ENCODE measurements at places on chromosomes 5 and 9. TPM values are rescaled to one million over a fixed set of nuclear protein-coding genes. Genes with fewer than 3 reads are reported as not detected.

The PCDHA6 gene
- total RNA-seq, result not detected

- H3K4me3 ChIP-seq, result no peak overlapping the region
- no peak for DNase-seq
- H3K27me3 ChIP-seq, result no peaks in the 10 kb centered on the region
- H3K36me3 ChIP-seq, result no peaks in the 10 kb centered on the region
- H3K27ac ChIP-seq, result no peak overlapping the region
- H3K4me1 ChIP-seq, result no peaks in the 10 kb centered on the region
These were observed 761.3 kb upstream of the DMAC1 start for GRCh38 chr9:8560560-8561525.

- no peaks in the 10 kb centered on the region for H3K36me3 ChIP-seq
- no peak overlapping the region for H3K27ac ChIP-seq
- no peak overlapping the region for H3K4me3 ChIP-seq
- no peak for DNase-seq
- H3K4me1 ChIP-seq, result peaks cover 15% of the 10 kb centered on the region
These were observed 219.0 kb downstream of the ZNF608 start for GRCh38 chr5:124527220-124527991.

The SIGMAR1 gene
- 78.2 TPM for total RNA-seq

DNA sequence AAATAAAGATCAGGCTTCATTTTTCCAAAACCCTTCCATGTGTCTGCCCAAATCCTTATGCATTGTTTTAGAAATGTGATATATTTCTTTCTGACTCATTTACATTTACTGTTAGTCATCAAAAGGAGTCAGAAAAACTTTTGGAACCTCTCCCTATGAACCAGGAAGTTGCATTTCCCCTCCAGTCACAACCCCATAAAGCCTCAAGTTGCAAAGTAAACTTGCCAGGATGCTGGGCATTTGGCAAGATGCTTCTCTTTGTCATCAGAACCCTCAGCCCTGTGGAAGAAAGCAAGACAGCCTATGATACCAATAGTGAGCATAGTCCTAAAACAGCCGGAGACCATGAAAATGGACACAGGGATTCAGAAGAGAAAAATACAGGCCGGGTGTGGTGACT is 84.2 kb downstream of the MUSK start:
- no peak overlapping the region for H3K4me3 ChIP-seq
- no peaks in the 10 kb centered on the region for H3K27me3 ChIP-seq
- DNase-seq, result no peak
- no peaks in the 10 kb centered on the region for H3K4me1 ChIP-seq

The SPINK13 gene
- not detected for total RNA-seq

- H3K27me3 ChIP-seq, result no peaks in the 10 kb centered on the region
- H3K4me1 ChIP-seq, result peaks cover 20% of the 10 kb centered on the region
- no peak overlapping the region for H3K27ac ChIP-seq
- DNase-seq, result peak; percentile 57
- H3K4me3 ChIP-seq, result peak overlapping the region; percentile 60
These were observed 600 bp downstream of the ENC1 start for GRCh38 chr5:74639807-74640449.

DNA sequence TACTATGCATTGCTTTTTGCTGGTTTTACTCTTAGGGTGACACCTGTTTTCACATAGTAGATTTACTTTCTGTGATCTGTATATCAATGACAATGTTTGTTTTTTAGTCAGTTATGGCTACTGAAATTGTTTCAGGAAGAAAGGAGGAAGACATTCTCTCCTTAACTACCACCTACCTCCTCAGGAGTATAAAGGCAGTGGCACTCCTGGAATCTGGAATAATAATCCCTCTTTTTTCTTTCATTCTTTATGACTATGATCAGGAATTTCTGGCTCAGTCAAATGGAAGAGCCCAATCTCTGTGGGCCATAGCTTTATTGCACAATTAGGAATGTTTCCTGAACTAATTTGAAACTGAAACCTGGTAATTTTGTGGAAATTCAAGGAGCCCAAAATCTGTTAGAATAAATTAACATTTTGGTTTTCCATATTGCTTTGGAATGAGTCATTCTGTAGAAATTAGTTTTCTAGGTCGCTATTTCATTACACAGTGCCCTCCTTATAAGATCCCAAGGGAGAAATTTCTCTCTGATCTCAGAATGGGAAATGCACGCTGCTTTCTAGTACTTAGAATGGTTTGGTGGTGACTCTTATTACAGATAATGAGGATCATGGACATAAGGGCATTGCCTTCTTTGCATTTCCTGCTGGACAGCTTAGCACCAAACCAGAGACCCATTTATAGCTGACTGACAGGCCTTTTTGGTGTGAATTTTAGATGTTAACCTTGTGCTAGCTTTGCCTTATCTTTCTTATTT is 95.3 kb upstream of the VLDLR start:
- peaks cover 9% of the 10 kb centered on the region for H3K4me1 ChIP-seq
- no peaks in the 10 kb centered on the region for H3K27me3 ChIP-seq
- no peak overlapping the region for H3K27ac ChIP-seq
- H3K36me3 ChIP-seq, result 0 out of 2 replicates have a peak, but pooled peaks cover 2% of the 10 kb centered on the region

The PCDHB8 gene
- total RNA-seq, result not detected

- no peaks in the 10 kb centered on the region for H3K27me3 ChIP-seq
- H3K4me1 ChIP-seq, result no peaks in the 10 kb centered on the region
- no peaks in the 10 kb centered on the region for H3K36me3 ChIP-seq
- no peak overlapping the region for H3K4me3 ChIP-seq
- H3K27ac ChIP-seq, result no peak overlapping the region
- DNase-seq, result no peak
These were observed 82.4 kb downstream of the MRPS30 start for GRCh38 chr5:44891116-44891515.

GRCh38 chr5:156423597-156423996 is 96.6 kb downstream of the SGCD start:
- no peak overlapping the region for H3K27ac ChIP-seq
- no peaks in the 10 kb centered on the region for H3K27me3 ChIP-seq
- H3K4me1 ChIP-seq, result no peaks in the 10 kb centered on the region
- no peaks in the 10 kb centered on the region for H3K36me3 ChIP-seq

The DNM1 gene
- 0.65 TPM for total RNA-seq

DNA sequence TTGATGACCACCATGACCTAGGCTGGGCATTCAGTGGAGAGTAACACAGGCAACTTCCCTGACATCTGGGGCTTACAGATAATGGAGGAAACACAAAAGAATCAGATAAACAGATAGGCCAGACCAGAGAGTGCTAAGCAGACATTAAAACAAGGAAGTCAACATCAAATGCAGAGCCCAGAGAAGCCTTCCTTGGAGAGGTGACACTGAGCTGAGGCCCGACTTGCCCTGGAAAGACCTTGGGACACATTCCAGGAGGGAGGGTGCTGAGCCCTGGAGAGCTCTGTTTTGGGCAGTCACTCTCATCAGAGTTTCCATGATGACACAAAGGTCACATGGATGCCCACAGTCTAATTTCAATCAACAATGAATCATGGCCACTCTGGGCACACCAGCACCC is 31.9 kb upstream of the C5orf58 start:
- H3K27me3 ChIP-seq, result no peaks in the 10 kb centered on the region
- H3K36me3 ChIP-seq, result no peaks in the 10 kb centered on the region
- no peak for DNase-seq
- peaks cover 14% of the 10 kb centered on the region for H3K4me1 ChIP-seq
- no peak overlapping the region for H3K27ac ChIP-seq

DNA sequence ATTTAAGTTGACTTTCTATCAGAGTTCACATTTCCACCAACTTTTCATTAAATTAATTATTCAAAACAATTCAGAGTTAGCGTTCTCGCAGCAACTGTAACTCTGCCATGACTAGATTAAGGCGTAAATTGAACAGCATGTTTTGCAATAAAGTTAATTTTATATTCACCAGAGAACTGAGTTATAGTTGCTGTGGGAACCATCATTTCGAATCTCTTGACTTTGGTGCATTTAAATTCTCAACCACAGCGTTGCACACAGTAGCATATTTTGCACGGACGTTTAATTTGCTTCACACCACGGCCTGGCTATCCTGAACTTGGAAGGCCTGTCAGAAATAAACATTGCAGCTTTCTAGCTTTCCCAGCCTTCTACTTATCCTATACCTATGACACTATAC is 144.3 kb upstream of the WWC1 start:
- no peak overlapping the region for H3K27ac ChIP-seq
- H3K4me1 ChIP-seq, result no peaks in the 10 kb centered on the region
- no peaks in the 10 kb centered on the region for H3K27me3 ChIP-seq
- no peak for DNase-seq
- no peak overlapping the region for H3K4me3 ChIP-seq

DNA sequence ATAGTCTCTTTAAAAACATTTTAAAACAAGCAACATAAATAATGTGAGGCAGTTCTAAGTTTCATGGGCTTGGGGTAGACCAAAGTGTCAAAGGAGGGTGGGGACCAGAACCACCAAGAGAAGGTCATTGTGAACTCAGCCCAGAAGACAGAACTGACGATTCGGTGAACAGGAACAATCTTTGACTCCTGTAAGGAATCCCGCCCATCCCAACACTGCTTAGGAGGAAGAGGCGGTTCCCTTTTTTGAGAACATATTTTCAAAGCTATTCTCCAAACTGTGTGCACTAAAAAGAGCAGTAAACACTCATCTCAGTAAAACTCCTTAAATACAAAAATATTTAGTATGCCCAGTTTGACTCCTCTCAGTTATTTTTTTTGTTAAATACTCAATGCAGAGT is 176.5 kb upstream of the TLE4 start:
- H3K27me3 ChIP-seq, result no peaks in the 10 kb centered on the region
- no peak overlapping the region for H3K27ac ChIP-seq
- no peak overlapping the region for H3K4me3 ChIP-seq
- H3K4me1 ChIP-seq, result no peaks in the 10 kb centered on the region

- H3K4me3 ChIP-seq, result peak overlapping the region; percentile 30
- peak; percentile 95 for DNase-seq
- H3K27me3 ChIP-seq, result no peaks in the 10 kb centered on the region
These were observed 4.7 kb upstream of the TUBB4B start for GRCh38 chr9:137236238-137236935.

The TEX48 gene
- total RNA-seq, result not detected

The ISCA1 gene
- 51.4 TPM for total RNA-seq

The LHX6 gene
- total RNA-seq, result not detected

GRCh38 chr9:100441911-100442361 is 15.0 kb downstream of the MSANTD3 start:
- no peak overlapping the region for H3K4me3 ChIP-seq
- no peak for DNase-seq
- peaks cover 4% of the 10 kb centered on the region for H3K36me3 ChIP-seq
- H3K27ac ChIP-seq, result no peak overlapping the region
- no peaks in the 10 kb centered on the region for H3K4me1 ChIP-seq

The CCDC152 gene
- total RNA-seq, result 20.8 TPM

DNA sequence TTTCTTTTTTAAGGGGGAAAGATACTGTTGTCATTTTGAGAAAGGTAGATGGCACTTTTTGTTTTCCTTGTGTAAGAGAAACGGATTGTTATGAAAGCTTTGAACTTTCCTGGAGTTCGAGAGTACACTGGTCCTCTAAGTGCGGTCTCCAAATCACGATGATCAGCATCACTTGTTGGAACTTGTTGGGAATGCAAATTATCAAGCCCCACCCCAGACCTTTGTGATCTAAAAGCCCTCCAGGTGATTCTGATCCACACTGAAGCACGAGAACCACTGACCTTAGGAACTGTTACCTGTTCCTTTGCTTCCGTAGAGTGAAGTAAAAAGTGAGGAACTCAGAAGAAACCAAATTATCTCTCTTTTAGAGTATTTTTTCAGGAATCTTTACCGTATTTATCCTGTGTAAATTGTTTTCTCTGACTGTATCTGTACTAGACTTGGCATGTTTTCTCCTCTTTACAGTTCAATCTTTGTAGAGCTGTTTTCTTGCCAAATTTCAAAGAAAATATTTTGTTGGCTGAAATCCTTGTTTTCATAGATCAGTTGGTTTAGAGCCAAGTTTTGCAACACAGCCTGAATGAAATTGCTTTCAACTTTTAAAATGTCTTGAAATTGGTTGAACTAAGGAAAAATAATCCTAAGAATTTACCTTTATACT is 4.0 kb downstream of the MAT2B start:
- no peak overlapping the region for H3K4me3 ChIP-seq
- DNase-seq, result no peak
- no peak overlapping the region for H3K27ac ChIP-seq
- H3K4me1 ChIP-seq, result peaks cover 33% of the 10 kb centered on the region
- no peaks in the 10 kb centered on the region for H3K27me3 ChIP-seq

- DNase-seq, result no peak
- no peak overlapping the region for H3K27ac ChIP-seq
- no peaks in the 10 kb centered on the region for H3K36me3 ChIP-seq
- no peak overlapping the region for H3K4me3 ChIP-seq
These were observed 239.5 kb downstream of the MCTP1 start for GRCh38 chr5:95045181-95045965.

DNA sequence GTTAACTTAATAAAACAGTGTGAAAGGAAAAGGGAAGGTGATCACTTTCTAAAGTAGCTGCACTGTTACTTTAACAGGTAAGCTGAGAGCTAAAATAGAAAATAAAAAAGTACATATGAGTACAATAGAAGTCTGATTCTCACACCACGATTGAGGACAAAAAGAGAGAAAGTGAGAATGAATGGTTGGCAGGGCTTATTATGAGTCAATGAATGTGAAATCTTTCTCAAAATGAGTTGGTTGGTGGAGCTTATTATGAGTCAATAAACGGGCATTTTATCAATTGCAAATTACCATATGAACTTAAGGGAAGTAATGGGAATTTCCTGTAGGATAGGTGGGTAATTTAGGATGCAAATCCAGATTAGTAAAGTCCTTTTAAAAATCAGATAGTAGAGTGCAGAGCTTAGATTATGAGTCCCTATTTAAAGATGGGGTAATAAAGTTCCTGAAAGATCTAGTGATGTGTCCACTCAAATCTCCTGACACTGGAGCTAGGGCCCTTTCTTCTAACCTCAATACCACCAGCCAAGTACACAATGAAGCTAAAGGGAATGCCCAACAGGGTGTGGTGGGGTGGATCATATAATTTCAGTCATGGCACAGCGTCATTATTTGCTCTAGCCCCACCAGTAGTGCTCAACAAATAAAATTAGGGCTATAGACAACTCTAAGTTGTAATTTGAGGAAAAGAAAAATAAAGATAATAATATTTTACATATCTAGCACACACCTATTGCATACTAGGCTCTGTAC is 21.1 kb upstream of the TLR4 start:
- H3K36me3 ChIP-seq, result no peaks in the 10 kb centered on the region
- H3K4me1 ChIP-seq, result peaks cover 8% of the 10 kb centered on the region
- H3K27me3 ChIP-seq, result no peaks in the 10 kb centered on the region
- DNase-seq, result no peak

The PCDHA5 gene
- not detected for total RNA-seq

GRCh38 chr5:77129391-77129990 is 42.4 kb upstream of the ZBED3 start:
- no peak overlapping the region for H3K27ac ChIP-seq
- no peaks in the 10 kb centered on the region for H3K36me3 ChIP-seq
- no peak overlapping the region for H3K4me3 ChIP-seq

GRCh38 chr5:66849803-66850202 is 253.6 kb downstream of the MAST4 start:
- H3K36me3 ChIP-seq, result no peaks in the 10 kb centered on the region
- H3K27ac ChIP-seq, result no peak overlapping the region
- no peaks in the 10 kb centered on the region for H3K27me3 ChIP-seq
- no peak overlapping the region for H3K4me3 ChIP-seq
